ENCODE measurements at places on chromosomes 7 and 10.

DNA sequence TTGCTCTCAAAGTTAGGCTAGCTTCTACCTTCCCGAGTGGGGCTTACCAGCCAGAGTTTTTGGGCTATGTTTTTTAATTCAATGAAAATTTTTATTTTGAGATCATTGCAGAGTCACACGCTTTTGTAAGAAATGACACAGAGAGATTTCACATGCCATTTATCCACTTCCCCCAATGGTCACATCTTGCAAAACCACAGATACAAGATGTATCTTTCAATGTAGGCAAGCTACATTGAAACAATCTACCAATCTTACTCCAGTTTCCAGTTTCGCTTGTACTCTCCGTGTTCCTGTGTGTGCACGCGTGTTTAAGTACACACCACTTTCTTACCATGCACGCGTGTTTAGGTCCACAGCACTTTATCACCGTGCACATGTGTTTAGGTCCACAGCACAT, 89.4 kb upstream of the LEP start:
- DNase-seq = no peak

- DNase-seq = no peak
Observed at GRCh38 chr7:90320014-90320413, 1.1 kb downstream of the FAM237B start.

DNA sequence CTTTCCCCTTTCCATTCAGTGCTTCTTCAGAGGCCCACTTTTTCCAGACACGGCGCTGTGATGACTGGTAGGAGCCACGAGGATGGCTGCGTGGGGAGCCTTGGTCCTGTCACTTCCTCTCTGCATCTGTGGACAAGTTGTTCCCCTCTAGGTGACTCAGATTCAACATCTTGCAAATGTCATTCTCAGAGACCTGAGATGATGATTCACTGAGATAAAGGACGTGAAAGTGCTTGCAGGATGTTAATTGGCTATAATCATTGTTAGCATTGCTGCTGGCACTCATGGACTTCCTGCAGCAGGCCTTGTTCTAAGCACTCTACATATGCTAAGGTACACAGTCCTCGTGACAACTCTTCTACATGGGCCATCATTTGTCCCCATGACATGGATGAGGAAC, 489.8 kb upstream of the ZMIZ1 start:
- DNase-seq = no peak

DNA sequence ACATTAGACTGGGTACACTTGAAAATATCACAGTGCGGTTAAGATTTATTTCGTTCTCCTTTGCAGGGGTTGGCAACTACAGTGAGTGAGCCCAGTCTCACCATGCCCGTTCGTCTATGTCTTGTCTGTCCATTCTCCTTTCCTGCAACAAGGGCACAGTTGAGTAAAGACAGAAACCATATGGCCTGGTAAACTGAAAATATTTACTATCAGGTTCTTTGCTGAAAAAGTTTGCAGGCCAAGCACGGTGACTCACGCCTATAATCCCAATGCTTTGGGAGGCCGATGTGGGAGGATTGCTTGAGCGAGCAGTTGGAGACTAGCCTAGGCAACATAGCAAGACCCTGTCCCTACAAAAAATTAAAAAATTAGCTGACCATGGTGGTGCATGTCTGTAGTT, 11.4 kb upstream of the KCTD7 start:
- DNase-seq = no peak

- DNase-seq = no peak
Observed at GRCh38 chr10:33336582-33337325, 2.3 kb upstream of the NRP1 start.

GRCh38 chr7:14092331-14092730, 102.9 kb upstream of the ETV1 start:
- no peak for DNase-seq

DNA sequence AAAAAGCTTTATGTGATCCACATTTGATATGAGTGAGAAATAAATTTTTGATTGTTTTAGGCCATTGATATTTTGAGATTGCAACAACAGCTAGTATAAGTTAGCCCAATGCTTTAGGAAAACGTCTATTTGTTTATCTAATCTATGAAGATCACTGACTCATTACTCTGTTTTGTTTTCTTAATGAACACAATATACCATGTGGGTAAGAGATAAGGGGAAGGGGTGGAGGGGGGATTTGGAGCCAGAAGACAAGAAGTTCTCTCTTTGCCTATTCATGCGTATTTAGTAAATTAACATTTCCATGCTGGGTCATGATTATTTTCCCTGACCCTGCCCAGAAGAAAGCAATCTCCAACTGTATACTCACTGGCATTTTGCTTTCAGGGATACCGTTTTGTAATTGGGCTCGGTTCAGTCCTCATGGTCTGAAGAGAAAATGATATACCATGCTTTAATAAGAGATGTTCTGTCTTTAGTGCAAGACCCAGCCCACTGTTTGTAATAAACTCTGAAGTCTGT, 359.5 kb upstream of the NPSR1 start:
- no peak for DNase-seq

GRCh38 chr10:133357285-133358161, at the start of gene FUOM:
Gene FUOM (minus strand): TSS chr10:133358019. CDS start chr10:133358007, 12 bp downstream.
- DNase-seq = peak; percentile 75

- no peak for DNase-seq
Observed at GRCh38 chr10:28788252-28788651, 110.9 kb downstream of the BAMBI start.

DNA sequence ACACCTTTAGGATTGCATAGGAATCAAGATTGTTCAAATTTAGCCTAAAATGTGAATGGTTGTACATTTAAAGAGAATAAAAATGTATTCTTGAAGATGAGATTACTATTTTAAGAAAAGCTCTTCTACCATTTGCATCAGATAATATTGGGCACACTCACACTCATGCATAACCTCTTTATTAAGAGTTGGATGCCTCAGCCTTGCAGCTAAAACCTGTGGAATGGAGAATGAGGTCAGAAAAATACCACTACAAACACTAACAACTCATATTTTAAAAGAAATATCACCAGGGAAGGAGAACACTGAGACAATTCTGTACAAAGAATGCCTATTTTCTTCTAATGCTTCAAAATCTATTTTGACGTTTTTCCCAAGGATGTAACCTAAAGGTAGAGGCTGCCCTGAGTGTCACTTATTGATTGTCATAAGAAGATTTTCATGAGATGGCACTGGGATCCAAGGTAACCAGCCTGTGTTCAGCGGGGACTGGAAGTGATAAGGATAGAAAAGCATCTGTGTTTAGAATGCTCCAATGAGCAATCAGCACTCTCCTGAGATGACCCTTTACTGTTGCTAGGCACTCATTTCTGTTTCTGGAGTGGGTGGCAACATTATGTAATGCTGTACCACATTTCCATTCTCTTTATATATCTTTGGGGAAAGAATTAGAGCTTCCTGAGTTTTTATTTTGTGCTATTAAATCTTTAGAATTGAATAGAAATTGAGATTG, 26.6 kb downstream of the REEP3 start:
- no peak for DNase-seq

GRCh38 chr7:139946533-139946932, 116.2 kb downstream of the PARP12 start:
- DNase-seq = no peak

- DNase-seq = no peak
Observed at GRCh38 chr7:5381071-5381772, 42.4 kb downstream of the TNRC18 start.

GRCh38 chr7:105279688-105280007, 109.1 kb downstream of the SRPK2 start:
- no peak for DNase-seq

- DNase-seq = no peak
Observed at GRCh38 chr10:106436123-106436715, 728.3 kb downstream of the SORCS1 start.

- DNase-seq = no peak
Observed at GRCh38 chr10:12540341-12540781, 191.0 kb downstream of the CAMK1D start.

- DNase-seq = no peak
Observed at GRCh38 chr7:150855046-150855445, 2.7 kb downstream of the AOC1 start.

- DNase-seq = peak; percentile 66
Observed at GRCh38 chr7:23532490-23533237, 883 bp upstream of the TRA2A start.

DNA sequence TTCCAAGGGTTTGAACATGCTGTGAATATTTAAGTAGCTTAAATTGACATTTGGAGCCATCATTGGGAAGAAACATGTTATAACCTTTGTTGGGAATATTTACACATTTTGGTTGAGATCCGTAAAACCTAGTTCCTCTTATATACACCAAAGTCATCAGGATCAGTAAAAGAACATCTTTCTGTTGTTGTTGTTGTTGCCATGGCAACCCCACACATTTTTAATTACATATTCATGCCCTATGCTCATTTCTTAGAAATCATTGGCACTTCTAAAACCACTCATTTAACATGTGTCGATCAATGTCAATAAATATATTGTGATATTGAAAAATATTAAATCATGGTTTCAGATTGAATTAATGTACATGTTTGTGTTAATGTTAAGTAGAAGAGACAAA, 122.6 kb downstream of the POU6F2 start:
- DNase-seq = no peak

- no peak for DNase-seq
Observed at GRCh38 chr10:86254081-86254480, 112.5 kb downstream of the GRID1 start.

- no peak for DNase-seq
Observed at GRCh38 chr10:94193466-94193924, 169.2 kb downstream of the NOC3L start.

- peak; percentile 80 for DNase-seq
Observed at GRCh38 chr10:73644015-73644743, 2.9 kb upstream of the MYOZ1 start.

DNA sequence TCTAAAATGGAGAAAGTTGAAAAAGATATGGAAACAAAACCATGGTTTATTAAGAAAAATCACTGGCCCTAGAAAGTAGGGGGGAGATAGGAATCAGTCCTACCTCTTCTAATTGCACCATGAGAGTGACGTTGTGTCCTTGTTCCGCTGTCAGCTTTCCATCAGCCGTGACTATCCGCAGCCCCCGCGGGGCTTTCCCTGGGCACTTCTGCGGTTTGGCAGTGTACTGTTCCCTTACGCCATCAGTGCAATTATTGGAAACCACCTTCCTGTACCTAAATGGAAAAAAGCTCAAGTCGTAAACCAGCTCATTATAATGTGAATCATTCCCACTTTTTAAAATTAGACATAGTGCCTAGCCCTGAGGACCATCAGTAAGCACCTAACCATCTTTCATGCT, 512.2 kb downstream of the SORCS1 start:
- DNase-seq = no peak

DNA sequence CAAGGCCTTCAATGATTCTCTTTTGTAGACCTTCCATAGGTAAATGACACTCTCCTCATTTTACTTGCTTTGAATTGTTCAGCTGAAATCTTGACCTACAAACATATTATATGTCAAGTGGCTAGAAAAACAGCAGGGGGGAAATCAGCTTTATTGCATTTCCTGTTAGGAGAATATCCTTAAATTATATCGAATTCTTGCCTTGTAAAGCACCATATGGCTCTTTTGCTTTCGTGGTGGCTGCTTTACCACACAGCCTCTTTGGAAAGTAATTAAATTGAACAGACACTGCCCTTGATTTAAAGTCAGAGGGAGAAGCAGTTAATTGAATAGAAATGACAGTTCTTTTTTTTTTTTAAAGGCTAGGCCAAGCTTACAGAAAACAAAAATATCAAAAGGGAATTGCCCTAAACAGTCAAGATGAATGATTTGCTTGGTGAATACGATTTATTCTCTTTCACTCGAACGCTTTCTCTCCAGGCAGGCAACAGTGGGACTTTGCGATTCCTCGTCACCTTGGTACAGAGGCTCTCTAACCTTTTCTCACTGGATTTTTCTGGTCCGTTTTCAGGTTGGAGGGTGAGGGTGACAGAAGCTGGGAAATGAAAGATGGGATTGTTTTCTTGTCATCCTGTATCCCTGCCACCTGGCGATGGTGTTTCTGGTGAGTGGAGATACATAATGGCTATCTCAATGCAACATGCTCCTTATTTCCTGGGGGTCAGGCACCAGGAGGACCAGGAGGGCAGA, 126.0 kb downstream of the GATA3 start:
- DNase-seq = no peak

GRCh38 chr10:43118631-43119415, 19.4 kb upstream of the CSGALNACT2 start:
- DNase-seq = no peak

DNA sequence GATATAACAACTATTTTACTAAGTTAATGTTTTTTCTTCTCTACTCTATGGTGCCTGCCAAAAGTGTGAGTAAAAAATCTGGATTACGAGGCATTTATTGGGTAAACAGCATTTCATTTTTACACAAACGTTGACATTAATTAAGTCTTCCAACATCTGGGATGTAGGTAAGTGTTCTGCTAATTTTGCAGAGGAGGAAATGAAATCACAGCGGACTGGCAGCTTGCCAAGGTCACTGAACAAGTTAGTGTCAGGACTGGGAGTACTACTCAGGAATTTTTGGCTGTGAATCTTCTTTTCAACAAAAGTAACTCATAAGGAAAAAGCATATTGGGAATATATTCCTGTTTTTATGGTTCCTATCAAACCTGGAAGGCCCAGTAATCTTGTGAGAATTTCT, 612.1 kb upstream of the FZD8 start:
- DNase-seq = no peak

Measured in HAP-1 (cell line).